ENCODE measurements at places on chromosomes 12 and 14.
A peak's percentile ranks its signal among the peaks of the same experiment; 100 is the strongest.

DNA sequence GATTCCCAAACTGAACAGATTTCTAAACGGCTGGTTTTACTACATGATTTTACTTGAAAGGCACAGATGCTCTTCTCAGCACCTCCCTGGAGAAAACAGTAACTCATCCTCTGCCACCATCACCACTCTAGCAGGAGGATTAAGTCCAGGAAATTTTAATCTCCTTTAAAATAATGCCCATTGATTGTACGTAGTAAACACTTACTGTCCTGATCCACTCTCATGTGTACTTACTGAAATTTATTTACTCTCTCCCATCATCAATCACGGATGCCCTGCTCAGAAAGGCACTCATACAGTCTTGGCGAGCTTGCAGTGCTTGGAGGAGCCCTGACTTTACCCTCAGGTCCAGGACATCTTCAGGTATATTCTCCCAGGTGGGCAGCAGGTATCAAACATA, 239.8 kb upstream of the EGLN3 start:
- H3K4me1 ChIP-seq = no peaks in the 10 kb centered on the region
- no peak overlapping the region for H3K4me3 ChIP-seq
- no peak overlapping the region for H3K27ac ChIP-seq
- no peak for DNase-seq
- H3K36me3 ChIP-seq = no peaks in the 10 kb centered on the region
- no peaks in the 10 kb centered on the region for H3K27me3 ChIP-seq

GRCh38 chr12:132282950-132283771, 46.2 kb downstream of the GALNT9 start:
- no peak for DNase-seq
- no peaks in the 10 kb centered on the region for H3K27me3 ChIP-seq
- peaks cover 2% of the 10 kb centered on the region for H3K4me1 ChIP-seq
- H3K4me3 ChIP-seq = no peak overlapping the region
- no peaks in the 10 kb centered on the region for H3K36me3 ChIP-seq
- H3K27ac ChIP-seq = no peak overlapping the region

DNA sequence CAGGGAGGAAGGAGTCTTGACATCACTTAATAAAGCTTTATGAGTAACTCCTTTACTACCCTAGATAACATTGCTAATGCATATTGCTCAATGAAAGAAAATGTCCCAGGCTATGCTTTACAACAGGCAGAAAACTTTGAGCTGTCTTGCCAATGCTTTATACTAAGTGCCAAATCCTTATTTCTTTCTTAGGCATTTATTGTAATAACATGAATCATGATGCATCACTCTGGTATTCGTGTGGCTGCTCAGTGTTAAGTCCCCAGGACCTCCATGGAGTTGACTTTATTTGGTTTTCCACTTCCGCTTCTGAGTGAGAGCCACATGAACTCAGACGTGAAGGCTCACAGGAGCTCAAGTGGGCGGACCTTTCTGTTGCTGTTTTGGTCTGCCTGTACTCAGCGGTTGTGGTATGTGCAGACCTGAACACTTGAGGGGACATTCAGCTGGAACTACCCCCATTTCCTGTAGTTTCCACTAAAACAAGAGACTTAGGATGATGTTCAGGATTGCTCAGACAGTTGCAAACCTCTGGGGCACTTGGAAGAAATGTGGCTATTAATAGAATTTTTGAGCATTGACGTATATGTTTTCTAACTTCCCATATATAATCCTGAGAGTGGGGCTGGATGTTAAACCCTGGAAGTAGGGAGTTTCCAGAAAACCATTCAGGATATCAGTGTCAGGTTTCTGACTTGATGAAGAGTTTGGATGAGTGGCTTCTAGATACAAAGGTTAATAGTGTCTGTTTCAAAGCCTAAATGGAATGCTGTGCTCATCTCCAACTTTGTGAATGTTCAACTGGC, 258.6 kb downstream of the MSRB3 start:
- H3K36me3 ChIP-seq = no peaks in the 10 kb centered on the region

DNA sequence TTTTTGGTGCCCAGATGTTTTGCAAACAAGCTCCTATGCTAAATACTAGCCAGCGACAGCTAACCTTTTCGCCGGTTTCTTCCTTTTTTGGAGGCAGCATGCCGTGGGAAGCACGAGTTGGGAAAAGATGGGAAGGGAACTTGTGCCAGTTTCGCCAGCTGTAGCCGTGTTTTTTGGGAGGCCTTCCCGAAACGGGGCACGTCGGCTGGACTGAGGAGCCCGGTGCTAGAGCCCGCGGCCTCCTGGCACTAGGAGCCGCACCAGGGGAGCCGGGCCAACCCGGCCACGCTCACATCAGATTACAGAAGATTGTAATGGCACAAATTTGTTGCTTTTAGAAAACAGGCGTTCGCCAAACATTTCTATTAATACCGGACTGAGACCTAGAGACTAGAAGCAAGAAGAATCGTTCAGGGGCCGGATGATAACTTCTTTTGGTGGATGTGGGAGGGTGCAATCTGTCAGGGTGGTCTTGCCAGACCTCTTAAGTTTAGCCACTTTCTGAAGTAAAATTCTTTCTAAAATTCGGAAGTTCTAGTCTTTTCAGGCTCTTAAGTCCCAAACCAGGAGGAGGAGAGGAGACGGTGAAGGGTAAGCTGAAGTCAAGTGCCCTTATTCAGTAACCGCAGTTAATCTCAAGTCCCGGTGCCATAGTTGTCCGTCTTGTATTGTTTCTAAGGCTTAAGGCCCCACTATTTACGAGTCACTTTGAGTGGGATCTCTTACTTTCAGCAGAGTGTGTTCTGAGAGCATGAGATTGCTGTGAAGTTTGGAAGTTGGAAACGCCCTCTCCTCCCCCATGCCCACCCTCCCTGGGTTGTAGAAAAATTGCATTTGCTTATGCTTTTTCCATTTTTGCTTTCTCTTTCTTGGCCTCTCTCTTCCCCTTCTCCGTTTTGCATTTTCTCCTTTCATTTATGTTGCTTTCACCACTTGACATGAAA, 1.3 kb downstream of the RASSF3 start:
- H3K4me3 ChIP-seq = peak overlapping the region; percentile 86
- H3K27me3 ChIP-seq = no peaks in the 10 kb centered on the region
- peak; percentile 57 for DNase-seq
- H3K36me3 ChIP-seq = no peaks in the 10 kb centered on the region

- H3K27me3 ChIP-seq = no peaks in the 10 kb centered on the region
- no peak for DNase-seq
- no peak overlapping the region for H3K4me3 ChIP-seq
- H3K36me3 ChIP-seq = no peaks in the 10 kb centered on the region
Observed at GRCh38 chr14:101123618-101124510, 220.3 kb upstream of the RTL1 start.

- peaks cover 4% of the 10 kb centered on the region for H3K4me1 ChIP-seq
- no peak overlapping the region for H3K27ac ChIP-seq
- no peak for DNase-seq
- H3K4me3 ChIP-seq = no peak overlapping the region
Observed at GRCh38 chr14:55277972-55278740, 6.9 kb downstream of the FBXO34 start.

DNA sequence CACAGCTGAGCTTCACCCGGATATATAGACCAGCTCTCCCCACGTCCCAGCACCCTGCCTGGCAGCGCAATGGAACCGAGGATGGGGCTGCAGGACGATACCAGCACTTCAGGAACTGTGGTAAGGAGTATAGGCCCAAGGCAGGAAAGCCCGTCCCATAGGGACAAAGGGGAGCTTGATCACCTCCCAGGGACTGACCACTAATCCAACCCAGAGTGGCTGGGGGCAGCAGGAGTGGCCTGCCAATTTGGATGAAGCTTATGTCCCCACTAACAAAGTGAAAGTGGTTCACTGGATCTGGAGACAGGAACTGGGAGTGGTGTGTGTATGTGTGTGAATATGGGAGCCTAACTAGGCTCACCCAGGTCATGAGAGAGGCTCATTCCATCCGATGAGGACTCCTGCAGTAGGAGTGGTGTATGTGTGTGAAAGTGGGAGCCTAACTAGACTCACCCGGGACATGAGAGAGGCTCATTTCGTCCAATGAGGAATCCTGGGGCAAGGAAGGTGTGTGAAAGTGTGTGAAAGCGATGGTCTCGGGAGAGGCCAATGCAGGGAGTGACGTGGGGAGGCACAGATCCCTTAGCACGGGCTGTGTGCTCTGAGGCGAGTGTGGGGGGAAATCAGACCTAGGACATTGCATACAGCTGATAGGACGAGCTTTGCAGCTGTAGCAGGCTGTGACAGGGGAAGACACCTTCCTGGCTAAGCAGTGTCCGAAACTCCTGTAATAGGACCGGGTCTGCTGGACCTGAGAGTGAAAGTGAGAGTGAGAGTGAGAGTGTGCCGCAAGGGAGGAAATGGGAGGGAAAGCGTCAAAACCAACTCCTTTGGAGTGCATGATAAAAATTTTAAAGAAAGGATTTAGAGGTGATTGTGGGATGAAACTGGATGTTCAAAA, 25.7 kb downstream of the KLRK1 start:
- no peaks in the 10 kb centered on the region for H3K27me3 ChIP-seq
- peaks cover 11% of the 10 kb centered on the region for H3K4me1 ChIP-seq
- peak overlapping the region; percentile 96 for H3K27ac ChIP-seq

- H3K4me3 ChIP-seq = no peak overlapping the region
- DNase-seq = no peak
- peaks cover 2% of the 10 kb centered on the region for H3K4me1 ChIP-seq
- H3K27me3 ChIP-seq = no peaks in the 10 kb centered on the region
Observed at GRCh38 chr12:90977224-90977623, 22.2 kb upstream of the CCER1 start.

DNA sequence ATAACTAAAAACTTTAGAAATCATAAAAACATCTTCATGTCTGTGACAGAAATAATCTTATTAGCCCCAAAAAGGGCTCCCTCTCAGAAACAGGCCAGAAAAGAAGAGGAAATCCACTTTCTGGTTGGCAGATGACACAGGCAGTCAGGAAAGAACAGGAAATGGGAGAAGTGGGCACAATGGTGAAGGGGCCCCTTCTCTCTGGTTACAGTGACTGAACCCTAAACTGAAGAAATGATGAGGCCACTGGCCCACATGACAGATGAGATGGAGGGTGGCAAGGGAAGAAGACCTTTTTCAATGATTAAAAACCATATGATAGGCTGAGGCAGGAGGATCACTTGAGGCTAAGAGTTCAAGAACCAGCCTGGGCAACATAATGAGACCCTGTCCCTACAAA, 21.1 kb downstream of the TCTN1 start:
- no peaks in the 10 kb centered on the region for H3K27me3 ChIP-seq
- no peak overlapping the region for H3K27ac ChIP-seq
- no peaks in the 10 kb centered on the region for H3K36me3 ChIP-seq
- no peak overlapping the region for H3K4me3 ChIP-seq
- H3K4me1 ChIP-seq = no peaks in the 10 kb centered on the region
